ENCODE measurements at places on chromosomes 2 and 18.

DNA sequence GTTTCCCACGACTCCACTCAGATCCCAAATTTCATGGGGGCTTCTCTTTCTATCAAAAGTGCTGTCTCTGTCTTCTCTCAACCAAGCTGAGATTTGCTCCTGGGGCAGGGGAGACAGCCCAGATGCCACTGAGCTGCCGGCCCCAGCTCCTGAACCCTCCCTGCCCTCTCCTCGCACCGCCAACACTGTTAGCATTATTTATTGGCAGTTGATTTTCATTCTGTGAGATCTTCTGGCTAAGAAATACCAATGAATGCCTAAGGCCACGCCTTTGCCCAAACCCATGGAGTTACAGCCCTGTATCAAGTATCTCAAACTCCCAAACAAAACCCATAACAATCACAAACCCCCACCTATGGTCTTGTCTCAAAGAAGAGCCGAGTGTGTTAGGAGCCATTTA is 153.0 kb upstream of the TWIST2 start:
- DNase-seq, result no peak

GRCh38 chr2:54052825-54053718 is 62.3 kb upstream of the ACYP2 start:
- no peak for DNase-seq

DNA sequence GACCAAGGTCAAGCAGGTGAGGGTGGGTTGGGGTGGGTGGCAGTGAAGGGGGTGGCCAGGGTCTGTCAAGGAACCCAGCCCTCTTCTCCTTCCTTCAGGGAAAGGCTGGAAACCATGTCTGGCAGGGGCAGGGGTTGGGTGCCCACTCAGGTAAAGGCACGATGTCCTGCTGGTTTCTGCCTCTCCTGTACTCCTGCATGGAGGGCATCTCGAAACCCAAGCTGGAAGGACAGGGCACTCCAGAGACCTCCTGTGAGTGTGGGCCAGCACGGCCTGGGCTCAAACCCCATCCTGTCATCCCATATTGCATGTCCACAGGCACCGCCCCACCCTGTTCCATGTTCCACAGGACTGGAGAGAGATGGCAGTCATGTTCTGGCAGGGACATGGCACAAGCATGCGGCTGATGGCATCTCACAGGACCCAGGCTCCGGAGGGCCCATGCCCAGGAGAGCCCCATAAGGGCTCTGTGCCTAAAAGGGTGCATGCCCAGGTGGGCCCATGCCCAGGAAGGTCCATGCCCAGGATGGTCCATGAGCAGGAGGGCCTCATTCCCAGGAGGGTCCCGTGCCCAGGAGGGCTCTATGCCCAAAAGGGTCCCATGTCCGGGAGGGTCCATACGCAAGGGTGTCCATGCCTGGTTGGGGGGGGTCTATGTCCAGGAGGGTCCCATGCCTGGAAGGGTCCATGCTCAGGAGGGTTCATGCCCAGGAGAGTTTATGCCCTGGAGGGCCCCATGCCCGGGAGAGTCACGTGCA is 6.4 kb downstream of the GPR35 start:
- no peak for DNase-seq

GRCh38 chr2:105866216-105867185 is 121.8 kb downstream of the NCK2 start:
- DNase-seq, result no peak

DNA sequence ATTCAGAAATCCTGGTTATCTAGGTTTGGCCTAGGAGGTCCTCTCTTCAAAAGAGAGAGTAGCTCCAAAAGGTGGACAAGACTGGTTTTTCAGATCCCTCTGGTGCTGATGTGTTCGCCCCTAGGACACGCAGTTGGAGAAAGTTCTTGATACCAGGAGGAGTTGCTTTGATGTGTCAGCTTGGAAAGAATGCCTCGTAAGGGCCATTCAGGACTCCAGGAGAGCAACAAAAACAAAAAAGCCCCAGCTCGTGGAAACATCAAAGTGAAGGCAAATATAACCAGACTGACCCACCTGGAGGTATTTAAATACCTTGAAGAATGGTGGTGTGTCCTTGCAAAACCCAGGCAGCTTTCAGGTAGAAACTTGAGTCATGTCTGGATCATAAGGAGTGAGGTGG is 12.5 kb upstream of the LBH start:
- no peak for DNase-seq

GRCh38 chr2:179024445-179024844 is 25.5 kb downstream of the CCDC141 start:
- DNase-seq, result no peak

- DNase-seq, result no peak
Observed at GRCh38 chr18:74083557-74083952, 64.1 kb downstream of the FBXO15 start.

GRCh38 chr2:235492850-235493344 is 946 bp upstream of the AGAP1 start:
- no peak for DNase-seq

DNA sequence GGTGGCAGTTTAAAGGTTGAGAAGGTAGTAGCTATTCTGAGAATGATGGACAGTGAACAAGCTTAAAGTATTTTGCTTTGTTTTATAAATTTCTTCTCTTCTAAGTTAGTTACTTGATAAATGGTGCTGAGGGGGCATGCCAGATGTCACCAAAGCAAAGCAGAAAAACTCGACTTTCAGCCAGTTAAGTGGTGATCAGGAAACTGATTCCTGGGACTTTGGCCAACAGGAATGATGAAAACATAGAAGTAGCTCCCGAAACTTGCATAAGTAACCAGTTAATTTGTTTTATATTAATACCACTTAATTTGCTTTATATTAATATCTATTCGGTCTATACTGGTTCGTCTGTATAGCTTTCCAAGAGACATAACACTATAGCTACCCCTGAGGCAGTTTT is 82.6 kb downstream of the FANCL start:
- no peak for DNase-seq

DNA sequence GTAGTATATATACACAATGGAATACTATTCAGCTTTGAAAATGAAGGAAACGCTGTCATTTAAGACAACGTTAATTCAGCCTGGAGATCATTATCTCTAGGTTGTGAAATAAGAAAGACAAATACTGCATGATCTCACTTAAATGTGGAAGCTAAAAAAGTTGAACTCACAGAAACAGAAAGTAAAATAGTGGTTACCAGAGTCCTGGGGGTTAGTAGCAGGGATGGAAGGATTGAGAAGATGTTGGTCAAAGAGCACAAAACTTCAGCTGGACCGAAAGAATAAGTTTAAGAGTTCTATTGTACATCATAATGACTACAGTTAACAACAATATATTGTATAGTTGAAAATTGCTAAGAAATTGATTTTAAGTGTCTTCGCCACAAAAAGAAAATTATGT is 670.3 kb downstream of the NR4A2 start:
- DNase-seq, result no peak

- DNase-seq, result no peak
Observed at GRCh38 chr2:288758-289361, 969 bp upstream of the ALKAL2 start.

DNA sequence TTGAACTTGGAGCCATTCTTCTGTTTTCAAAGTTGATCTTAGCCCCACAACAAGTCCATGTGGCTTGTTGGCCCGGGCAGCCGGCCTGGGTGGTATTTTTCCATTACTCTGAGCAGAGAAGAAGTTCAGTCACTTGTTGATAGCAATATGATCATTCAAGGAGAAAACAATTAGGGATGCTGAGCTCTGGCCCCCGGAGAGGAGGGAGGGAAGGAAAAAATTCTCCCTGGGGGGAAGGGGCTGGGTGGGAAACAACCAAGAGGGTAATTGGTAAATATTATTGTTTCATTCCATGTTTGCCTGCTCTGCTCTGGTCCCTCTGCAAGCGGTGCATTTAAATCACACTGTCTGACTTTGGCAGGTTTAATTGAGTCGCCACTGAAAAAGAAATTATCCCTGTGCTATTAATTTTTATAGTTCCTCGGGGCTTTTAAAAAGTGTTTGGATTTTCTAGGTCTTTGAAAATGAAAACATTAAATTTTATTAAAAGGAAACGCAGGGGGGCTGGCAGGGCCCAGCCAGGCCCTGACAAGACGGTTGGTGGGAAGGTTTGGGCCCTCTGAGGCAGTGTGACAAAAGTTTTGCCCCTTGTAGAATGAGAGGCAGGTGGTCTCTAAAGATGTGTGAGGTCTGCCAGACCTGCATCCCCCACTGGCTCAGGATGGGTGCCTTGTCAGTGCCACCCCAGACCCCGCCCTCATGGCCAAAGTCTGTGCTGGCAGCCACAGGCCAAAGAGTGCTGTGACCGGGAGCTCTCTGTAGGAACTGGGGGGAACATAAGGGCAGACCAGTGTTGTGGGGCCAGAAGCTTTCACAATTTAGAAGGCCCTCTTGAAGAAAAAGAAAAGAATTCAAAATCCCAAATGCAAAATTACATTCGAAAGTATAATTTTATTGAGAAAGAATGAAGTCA is 52.5 kb upstream of the SLC14A2 start:
- no peak for DNase-seq

GRCh38 chr2:481388-481787 is 193.5 kb upstream of the ALKAL2 start:
- DNase-seq, result no peak

DNA sequence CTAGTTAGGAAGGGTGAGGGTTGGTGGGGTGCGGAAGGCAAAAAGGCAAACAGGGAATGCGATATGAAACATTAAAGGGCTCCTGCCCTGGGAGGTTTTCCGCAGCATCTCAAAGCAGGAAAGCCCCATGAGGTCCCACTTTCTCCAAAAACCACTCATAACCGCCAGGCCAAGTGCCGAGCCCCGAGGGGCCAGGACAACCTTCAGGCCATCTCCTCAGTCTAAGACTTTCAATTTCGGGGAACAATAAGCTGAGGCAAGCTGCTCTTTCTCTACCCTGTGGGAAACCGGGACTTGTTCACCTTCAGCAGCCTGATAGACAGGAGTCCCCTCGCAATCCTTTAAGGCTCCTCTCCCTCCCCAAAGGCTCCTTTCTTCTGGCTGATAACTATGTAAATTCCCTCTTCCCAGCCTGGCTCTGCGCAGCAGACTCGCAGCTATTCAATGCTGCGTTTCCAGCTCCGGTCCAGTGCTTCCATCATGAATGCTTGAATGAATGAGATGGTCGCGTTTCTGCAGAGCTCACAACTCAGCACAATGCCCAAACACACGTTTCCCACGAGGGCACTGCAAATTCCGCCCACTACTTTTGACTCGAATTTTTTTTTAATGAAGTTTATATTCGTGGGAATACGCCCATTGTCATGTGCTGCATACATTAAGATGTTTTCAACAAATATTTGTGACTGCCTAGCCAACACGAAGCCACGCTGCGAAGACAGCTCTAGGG is 1.4 kb downstream of the LAMA1 start:
- DNase-seq, result no peak

GRCh38 chr2:130896813-130897212 is 60.1 kb downstream of the ARHGEF4 start:
- DNase-seq, result no peak

GRCh38 chr2:235940330-235940729 is 227.9 kb downstream of the GBX2 start:
- no peak for DNase-seq

DNA sequence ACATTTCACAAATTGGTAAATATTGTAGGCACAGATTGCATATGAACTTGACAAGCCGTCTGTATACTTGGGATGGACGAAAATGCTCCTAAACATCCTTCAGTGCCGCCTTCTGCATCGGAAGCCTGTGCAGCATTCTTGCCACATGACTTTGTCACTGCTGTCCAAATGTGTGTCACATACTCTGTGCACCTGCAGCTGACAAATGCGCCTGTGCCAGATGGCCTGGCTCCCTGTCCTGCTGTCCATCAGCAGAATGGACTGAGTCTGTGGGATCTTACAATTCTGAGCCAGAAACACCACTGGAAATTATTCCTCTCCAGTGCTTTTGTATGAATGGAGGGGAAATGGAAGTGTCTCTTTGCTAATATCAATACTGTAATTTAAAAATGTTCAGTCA is 89.9 kb downstream of the DCDC2C start:
- DNase-seq, result no peak

DNA sequence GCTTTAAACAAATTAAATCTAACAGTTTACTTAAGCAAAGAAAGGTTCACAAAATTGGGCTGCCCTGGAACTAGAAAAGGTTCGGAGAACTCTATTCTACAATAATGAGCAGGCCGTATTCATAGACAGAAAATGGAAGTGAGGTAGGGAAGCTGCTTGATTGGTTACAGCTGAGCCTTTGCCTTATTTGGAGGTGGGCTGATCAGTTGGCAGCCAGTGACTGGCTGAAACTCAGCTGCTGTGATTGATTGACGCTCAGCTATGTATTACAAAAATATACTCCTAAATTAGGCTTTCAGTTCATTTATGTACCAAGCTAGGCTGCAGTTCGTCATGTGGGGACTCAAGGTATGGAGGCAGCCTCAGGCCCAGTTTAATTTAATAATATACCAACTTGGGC is 42.3 kb upstream of the TTR start:
- DNase-seq, result no peak

DNA sequence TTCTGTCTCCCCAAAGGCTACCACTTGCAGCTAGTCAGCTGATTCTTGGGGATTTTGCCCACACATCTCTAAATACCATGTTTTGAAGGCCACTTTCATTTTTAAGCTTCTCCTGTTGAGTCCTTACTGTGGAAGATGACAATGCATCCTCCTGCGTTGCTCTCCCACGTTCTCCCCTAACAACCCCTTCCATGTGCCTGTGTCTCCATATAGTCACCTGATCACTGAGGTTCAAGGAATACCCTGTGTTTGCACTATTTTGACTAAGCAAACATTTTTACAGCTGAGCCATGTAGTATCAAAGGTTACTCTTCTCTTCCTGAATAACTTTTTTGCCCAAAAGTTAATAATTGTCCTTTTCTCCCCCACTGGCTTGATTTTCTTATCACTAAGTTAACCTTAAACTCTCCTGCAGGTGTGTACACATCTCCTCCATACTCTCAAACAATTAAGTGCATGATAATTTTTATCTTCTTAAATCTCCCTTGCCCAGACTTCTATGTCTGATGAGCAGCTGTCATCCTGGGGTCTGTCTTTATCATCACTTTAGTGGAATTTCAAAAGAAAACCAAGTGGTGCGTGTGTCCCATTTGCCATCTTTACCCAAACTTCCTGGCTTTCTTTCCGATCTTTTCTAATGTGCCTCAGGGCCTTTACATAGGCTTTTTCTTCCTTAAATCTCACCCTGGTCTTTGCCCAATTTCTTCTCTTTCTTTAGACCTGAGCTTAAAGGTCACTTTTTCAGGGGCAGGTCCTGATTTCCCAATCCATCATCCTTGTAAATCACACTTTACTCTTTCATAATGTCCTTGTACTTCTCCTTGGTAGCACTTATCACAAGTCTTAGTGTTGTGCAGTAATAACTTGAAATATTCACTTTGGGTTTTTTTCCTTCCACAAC is 85.2 kb upstream of the SPATS2L start:
- no peak for DNase-seq

- no peak for DNase-seq
Observed at GRCh38 chr2:240520130-240520973, 37.4 kb downstream of the ANKMY1 start.

GRCh38 chr2:109031476-109032228 is 42.6 kb upstream of the EDAR start:
- DNase-seq, result no peak

DNA sequence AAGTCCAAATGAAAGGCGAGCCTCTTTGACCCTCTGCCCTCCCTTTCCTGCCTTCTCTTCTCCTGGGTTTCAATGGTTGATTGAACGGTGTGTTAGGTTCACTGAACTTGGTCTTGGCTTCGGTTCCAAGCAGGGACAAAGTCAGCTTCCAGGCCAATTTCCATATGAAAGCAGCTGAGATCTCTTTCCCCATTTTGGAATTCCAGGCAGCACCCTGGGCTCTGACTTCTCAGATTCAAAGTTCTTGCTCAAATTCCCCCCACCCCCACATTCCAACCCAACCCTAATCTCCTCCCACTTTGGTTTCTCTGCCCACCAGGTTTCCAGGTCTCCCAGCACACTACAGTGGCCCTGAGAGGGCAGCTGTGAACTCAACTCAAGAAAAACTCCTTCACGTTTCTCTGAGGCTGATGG is 231.0 kb downstream of the INSIG2 start:
- DNase-seq, result no peak
